ENCODE measurements at places on chromosomes 7 and 10.

DNA sequence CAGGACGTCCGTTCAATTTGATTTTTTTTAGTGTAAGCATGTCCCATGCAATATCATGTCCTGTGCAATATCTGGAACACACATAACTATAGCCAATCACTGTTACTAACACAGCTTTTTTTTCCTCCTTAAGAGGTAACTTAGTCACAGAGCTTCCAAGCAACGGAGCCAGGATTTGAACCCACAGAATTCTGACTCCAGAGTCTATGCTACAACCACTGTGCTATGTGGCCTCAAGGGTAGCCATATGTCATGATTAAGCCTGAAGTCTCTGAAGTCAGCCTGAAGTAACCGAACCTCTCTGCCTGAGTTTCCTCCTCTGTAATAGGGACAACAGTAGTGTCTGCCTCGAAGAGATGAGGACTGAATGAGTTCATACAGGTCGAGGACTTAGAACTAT is 42.2 kb upstream of the TCF7L2 start:
- no peak for DNase-seq

DNA sequence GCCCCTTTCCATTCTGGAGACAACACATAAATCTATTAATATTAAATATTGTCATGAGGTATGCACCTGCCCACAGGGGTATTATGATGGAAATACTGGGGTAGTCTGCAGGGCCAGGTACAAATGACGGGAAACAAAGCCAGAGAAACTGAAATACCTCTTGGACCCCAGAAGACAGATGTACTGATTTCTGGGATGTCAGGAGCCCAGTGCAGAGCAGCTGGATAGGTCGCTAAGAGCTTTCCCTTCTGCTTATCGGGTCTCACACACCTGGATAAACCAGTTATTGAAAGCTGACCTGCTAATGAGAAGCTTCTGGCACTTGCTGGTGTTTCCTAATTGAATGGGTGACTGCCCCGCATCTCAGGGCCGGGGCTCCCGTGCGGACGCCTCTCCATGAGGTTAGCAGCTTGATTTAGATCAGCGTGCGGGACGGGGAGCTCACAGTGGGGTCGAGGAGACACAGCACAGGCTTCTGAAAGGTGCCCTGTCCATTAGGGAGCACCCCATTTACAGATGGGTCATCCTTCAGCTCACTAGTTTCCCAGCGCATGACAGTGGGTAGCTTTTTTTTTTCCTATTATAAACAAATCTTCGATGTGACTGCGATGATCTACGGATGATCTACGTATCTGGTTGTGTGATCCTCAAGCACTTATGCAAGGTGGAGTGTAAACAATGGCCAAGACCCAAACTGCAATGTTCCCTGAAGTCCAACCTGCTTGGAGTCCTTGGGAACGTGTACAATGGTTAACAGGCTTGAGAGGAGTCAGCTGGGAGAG is 1.5 kb upstream of the INSIG1 start:
- no peak for DNase-seq

- peak; percentile 68 for DNase-seq
These were observed 97.9 kb downstream of the TSPAN12 start for GRCh38 chr7:120760050-120760449.

DNA sequence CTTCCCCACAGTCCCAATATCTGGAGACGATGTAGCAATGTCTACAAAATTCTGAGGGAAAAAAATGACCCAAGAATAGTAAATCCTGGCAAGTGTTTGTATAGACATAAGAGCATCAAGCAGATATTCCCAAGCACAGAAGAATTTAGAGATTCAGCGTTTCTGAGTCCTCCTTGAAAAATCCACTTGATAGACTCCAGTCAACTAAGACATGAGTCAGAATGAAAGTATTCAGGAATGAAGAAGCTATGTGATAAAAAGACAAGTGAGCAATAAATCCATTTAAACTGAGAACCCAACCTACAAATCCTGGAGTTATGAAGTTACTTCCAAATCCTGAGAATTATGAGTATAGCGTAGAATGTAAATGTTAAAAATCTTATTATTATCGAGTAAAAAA is 86.1 kb upstream of the NPY start:
- DNase-seq, result no peak

DNA sequence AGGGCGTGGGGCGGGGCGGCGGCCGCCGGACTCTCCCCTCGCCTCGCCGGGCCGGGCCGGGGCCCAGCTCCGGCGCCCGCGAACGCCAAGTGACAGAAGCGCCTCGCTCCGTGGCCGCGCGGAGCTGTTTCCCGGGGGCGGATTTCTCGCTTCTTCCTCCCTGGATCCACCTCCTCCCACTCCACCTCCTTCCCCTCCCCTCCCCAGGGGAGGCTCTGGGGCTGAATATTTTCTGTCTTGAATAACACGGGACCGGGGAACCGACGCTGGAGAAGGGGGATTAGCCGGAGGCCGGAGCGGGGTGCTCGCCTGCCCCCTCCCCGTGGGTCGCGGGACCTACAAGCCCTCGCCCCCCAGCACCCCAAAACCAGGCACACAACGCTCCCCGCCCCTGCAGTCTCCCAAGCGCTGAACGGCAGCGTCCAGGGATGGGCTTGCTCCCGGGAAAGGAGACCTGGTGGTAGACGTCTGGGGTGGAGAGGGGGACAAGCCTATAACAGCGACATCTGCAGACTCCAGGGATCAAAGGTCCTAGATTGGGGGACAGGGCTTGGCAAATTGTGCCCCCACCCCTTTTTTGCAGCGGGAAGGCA is at the start of gene ARHGAP21:
Gene ARHGAP21 (minus strand): TSS at position 100 of the 593 bp plus-strand sequence. CDS start 1,988 bp downstream, outside the sequence.
- DNase-seq, result peak; percentile 55

- DNase-seq, result no peak
These were observed 2.6 kb downstream of the CLDN4 start for GRCh38 chr7:73833251-73833919.

GRCh38 chr7:28984631-28985030 is 26.5 kb upstream of the TRIL start:
- no peak for DNase-seq

GRCh38 chr10:67114945-67115344 is 189.1 kb downstream of the LRRTM3 start:
- DNase-seq, result no peak

DNA sequence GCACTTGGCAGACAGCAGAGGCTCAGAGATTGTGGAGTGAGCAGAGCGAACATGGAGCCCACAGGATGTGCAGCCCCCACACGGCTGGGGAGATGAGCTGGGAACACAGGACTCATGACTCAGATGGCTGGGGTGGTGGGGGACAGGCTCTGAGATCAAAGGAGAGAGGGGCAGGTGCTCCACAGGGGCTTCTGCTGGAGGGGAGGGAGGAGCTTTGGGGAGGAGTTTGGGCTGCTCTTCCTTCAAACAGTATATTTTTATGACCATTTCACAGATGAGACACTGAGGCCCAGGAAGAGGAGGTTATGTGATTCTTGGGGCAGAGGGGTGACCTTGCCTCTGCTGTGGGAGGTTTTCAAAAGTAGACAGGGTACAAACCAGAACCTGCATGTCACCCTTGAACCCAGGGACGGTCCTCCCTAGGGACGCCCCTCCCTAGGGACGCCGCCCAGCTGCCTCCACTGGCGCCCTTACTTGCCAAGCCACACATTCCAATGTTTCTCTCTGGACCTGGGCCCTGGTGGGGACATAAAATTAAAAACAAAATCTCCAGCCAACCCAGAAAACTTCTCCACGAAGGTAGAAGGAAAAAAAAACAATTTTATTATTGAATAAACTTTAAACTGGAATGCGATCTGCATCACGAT is 981 bp upstream of the CRYGN start:
- DNase-seq, result no peak

GRCh38 chr7:25738528-25738927 is 413.5 kb upstream of the NFE2L3 start:
- no peak for DNase-seq

DNA sequence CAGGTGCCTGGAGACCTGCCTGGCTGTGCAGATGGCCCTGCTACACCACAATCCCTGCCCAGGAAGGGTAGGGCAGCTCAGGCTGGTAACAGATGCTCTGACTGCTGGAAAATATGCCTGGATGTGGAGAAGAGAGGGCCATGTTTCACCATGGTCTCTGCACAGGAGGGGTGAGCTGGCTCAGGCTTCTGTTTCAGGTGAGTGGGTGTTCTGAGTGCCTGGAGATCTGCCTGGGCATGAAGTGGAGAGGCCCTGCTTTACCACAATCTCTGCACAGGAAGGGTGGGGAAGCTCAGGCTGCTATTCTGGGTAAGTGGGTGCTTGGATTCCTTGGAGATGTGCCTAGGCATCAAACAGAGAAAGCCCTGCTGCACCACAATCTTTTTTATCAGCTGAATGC is 350.1 kb downstream of the KIF20B start:
- no peak for DNase-seq

- DNase-seq, result no peak
These were observed 131.1 kb upstream of the SLC26A5 start for GRCh38 chr7:103577059-103577458.

DNA sequence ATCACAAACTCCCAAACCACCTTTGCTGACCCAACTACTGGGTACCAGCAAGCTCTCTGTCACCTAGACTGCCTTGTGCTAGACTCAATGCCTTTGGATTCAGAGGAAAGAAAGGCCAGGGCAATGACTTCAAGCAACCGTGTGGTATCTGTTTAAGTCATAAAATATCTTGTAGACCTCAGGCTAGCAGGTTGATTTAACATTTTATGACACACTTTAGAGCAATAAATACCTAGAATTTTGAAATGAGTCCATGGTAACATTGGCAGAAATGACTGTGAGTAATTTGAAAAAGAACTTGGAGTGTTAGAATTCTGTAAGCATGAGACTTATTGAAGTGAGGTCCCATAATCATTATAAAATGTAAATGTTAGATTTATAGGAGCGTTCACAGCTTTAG is 87.2 kb downstream of the TWIST1 start:
- DNase-seq, result no peak

- DNase-seq, result peak; percentile 27
These were observed 68.6 kb downstream of the C7orf25 start for GRCh38 chr7:42843205-42843800.

GRCh38 chr10:127243490-127244272 is 47.3 kb upstream of the INSYN2A start:
- DNase-seq, result peak; percentile 35

- no peak for DNase-seq
These were observed 869.4 kb upstream of the PHF14 start for GRCh38 chr7:10104292-10104691.

DNA sequence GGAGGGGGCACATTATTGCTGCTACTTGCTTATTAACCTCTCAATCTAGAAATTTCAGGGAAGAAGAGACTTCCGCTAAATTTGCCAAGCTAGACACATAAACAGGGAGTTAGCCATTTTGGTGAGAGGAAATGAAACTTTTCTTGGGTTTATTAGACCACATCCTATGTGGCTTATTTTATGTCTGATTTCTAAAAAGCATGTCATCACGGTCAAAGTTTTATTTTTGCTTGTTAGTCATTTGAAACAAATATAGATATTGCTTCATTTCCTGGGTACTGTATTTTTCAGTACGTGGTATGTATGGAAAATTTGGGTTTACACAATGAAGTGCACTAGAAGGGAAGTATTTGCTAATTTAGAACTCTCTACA is 144.1 kb downstream of the TCF7L2 start:
- DNase-seq, result peak; percentile 60

GRCh38 chr7:30969604-30969970 is 5.8 kb downstream of the GHRHR start:
- DNase-seq, result no peak

DNA sequence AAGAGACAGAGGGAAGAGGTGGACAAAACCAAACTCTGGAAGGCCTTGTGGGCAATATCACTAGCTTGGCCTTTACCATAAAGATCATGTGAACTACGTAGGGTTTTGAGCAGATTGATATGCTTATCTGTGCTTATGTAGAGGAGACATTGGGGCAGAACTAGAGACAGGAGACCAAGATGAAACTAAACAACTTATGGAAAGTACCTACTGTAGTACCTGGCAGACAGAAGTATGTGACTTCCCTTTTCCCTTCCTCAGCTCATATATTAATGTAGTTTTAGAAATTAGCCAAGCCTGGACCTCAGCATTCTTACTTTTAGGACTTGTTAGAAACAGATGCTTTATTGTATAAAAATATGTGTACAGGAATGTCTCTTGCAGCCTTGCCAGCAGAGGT is 14.0 kb upstream of the IL6 start:
- DNase-seq, result no peak

DNA sequence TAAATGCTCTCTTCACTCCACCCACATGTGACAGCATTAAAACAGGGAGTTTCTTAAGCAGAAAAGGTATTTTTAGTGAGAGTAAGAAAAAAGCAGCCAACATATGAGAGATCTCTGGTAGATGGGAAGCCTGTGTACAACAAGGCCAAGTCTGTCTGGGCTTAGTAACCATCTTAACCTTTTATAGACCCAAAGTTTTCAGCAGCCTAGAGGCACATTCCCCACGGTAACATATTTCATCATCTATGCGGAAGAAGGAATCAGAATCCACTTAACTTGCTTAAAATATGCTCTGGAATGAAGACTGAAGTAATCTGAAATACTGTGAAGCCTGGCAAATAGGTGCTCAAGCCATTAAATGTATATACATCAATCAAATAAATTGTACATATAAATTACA is 127.8 kb downstream of the RAPGEF5 start:
- DNase-seq, result no peak

GRCh38 chr10:130021383-130021950 is 57.4 kb upstream of the EBF3 start:
- DNase-seq, result peak; percentile 57

GRCh38 chr7:138917771-138918170 is 63.4 kb downstream of the KIAA1549 start:
- no peak for DNase-seq

DNA sequence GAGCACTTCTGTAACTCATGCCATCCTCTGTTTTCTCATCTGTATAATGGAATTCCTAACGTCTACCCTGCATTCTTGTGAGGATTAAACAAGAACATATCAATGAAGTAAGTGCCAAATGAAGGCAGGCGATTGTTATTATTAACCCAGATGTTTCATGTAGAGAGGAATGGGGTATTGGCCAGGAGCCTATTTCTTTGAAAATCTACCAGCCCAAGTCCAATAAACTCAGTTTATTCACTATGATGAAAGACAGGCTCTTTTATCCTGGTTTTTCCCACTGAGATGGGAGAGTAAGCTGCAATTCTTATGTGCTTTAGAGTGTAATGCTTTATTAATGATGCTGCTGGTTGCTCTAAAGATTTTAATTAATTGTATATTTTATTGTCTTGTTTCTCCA is 9.6 kb downstream of the CTTNBP2 start:
- DNase-seq, result no peak

GRCh38 chr10:120174491-120174890 is 282.0 kb downstream of the SEC23IP start:
- DNase-seq, result no peak

- no peak for DNase-seq
These were observed 119.3 kb upstream of the SHH start for GRCh38 chr7:155931396-155932085.

- no peak for DNase-seq
These were observed 117.0 kb downstream of the OAT start for GRCh38 chr10:124301736-124302135.
